ENCODE measurements at places on chromosomes 7 and 10.

DNA sequence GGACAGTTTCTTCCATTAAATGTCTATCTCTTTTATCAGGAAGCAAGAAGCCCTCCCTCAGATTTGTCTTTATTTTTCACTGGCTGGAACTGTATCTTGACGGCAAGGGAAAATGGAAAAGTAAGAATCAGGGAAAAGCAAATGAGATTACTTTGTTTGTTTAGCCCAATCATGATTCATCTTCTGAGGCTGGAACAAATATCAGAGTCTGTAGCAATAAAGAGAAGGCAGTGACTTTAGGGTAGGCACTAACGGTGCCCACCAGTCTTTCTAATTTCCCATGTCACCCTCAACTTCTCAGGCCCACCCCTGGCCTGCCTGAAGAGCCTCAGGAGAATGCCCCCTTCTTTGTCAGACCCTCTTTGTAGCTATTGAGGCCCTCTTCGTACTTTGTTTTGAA is 36.3 kb upstream of the GOLGA7B start:
- DNase-seq = no peak

DNA sequence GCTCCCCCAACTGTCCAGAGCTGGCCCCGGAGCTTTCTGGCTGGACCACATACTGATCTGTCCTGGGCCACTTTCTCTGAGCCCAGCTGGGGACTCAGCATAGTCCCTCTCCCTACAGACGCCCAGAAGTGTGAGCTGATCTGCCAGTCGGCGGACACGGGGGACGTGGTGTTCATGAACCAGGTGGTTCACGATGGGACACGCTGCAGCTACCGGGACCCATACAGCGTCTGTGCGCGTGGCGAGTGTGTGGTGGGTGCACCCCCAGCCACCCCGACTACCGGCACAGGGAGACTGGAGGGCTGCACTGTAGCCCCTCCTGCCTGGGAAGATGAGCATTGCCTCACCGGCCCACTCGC is 41.8 kb downstream of the TBATA start:
- no peak for DNase-seq

DNA sequence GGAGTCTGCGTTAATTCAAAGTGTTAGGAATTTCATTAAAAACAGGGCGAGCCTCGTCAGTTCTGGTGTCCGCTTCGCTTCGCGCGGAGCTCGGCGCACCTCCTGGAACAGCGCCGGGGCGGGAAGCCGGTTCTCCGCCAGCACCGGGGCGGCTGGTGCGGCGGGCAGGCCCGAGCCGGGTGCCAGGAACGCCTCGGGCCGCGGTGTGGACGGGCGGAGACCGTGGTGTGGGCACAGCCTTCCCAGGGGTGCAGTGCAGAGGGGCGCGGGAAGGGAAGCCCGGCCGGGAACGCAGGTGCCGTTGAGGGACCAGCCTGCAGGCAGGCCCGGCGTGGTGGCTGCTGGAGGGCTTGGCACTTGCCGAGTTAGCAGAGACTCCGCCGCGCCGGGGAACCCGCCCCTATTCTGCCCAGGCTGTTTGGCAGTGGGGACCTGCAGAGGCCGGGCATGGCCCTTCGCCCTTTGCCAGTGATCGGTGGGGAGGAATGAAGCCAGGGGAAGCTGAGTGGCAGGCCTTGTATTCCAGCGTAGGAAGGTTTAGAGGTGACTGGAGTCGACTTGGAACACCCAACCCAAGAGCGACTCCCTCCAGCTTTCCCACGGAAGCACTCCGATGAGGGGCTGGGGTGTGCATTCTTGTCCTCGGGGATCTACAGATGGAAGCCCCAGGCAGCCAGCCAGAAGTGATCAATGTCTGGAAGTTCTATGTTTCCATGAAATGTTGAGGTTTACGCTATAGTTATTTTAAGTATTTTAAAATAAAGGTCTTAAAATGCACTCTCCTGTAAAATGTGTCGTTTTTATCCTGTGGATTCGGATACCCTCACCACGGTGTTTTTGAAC is 945 bp upstream of the RHEB start:
- DNase-seq = no peak

GRCh38 chr7:31083210-31083786 is 31.2 kb downstream of the ADCYAP1R1 start:
- DNase-seq = no peak

- DNase-seq = no peak
Measured at GRCh38 chr10:97388152-97388551, 13.0 kb downstream of the RRP12 start.

DNA sequence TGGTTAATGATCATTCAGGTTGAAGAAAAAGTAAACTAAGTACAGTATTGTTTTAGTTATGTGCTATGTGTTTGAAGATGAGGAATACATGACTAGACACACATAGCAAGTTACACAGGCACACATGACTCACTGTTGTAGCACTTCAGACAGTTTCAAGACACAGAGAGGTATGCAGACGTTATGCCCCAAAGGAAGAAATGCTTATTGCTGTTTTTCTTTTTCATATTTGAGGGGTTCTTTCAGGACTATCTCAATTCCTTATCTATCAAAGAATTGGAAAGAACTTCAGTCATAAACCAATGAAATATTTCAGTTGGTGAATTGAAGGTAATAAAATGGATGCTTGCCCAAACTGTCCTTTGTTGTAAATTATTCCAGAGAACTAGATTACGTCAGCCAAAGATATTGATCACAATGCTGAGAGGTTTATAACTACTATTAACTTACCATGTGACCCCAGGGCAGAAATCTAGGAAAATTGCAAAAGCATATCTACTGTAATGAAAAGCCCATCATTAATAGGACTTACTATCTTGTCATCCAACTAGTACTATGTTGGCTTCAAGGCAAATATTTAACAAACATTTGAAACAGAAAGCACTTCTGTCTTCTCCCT is 61.2 kb upstream of the CAPZA2 start:
- DNase-seq = peak; percentile 76

- no peak for DNase-seq
Measured at GRCh38 chr7:74657692-74658177, at the start of gene GTF2I. GTF2I (plus strand) TSS chr7:74657718; CDS start chr7:74689129, 31,411 bp downstream.

DNA sequence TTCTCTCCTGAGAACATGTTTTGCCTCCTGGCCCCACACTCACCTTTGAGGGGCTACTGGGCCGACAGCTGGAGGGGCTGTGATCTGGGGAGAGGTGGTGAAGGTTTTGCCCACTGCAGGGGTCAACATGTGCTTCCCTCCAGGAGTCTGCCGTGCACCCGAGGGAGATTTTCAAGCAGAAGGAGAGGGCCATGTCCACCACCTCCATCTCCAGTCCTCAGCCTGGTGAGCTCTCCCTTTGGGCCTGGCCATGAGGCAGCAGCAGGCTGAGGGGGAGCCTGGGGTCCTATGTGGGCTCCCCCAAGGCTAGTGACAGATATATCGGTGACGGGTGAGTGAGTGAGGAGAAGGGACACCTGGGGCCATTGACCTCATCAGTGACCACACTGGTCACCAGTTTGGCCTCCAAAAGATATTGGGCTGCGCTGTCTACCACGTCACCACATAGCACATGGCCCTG is 6.6 kb downstream of the PGAM2 start:
- no peak for DNase-seq

All from amniotic epithelial cell (primary cell).